ENCODE measurements at places on chromosomes 2 and 18.

DNA sequence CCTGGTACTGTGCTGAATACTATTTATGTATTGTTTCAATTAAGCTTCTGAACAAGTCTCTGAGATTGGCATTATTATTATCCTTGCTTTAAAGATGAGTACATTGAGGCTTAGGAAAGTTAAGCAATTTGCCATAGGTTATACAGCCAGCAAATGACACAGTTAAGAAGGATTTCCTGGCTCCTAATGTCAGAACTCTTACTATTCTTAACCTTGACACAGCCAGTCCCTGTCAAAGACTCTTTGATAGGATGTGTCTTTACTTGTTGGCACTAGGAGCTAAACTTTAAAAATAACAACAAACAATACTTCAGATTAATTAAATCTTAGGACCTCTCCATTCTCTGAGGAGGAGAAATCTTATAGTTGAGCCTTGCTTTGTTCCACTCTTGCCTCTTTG is 70.6 kb downstream of the UBR3 start:
- DNase-seq, result no peak

DNA sequence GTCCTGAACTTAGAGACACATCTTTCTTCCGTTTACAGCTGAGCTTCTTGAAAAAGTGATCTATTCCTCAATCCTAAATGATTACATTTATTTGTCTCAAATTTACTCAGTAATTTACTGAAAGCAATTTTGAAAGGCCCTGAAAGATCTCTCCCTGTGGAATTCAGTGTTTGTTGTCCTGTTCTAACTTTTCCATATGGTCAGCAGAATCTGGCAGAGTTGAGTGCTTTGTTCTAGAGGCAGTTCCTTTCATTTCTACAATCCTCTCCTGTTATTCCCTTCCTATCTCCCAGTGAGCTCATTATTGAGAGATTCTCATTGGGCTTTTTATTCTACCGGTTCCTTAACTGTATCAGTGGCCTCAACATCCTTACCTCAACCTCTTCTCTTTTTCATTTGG is 36.5 kb upstream of the REG3G start:
- no peak for DNase-seq

- no peak for DNase-seq
These were observed 47.0 kb upstream of the AP1S3 start for GRCh38 chr2:223884399-223884798.

DNA sequence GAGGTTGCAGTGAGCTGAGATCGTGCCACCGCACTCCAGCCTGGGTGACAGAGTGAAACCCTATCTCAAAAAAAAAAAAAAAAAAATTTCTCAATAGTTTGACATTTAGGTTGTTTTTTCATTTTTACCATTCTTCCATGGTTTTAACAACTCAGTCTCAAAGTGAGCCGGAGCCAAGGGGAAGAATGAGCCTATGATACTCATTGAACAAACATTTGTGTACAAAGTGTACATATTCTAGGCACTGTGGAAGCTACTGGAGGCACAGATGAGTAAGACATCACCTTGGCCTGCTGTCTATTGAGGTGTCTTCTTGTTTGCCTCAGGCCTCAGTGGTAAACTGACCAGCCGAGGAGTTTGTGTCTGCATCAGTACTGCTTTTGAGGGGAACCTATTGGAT is 21.9 kb downstream of the CENPO start:
- no peak for DNase-seq

- no peak for DNase-seq
These were observed 8.2 kb upstream of the CABLES1 start for GRCh38 chr18:23127090-23127489.

DNA sequence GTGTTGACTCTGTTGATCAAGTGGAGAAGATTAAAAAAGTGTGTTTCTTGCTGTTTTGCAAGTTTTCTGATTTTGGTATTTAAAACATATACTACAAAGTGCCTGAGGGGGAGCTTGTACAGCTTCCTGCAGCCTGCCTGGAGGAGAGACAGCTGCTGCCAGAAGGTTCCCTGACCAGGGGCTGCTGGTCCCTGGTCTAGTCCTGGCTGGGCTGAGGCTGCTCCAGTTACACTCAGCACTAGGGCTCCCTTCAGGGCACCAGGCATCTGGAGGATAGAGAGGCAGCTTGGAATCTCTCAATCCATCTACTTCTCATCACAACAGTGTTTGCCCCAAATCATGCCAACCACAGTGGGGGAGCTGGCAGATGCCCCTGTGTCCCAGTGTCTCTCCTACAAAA is 4.8 kb downstream of the MC2R start:
- DNase-seq, result no peak
